ENCODE measurements at places on chromosomes 3 and 15.

- DNase-seq: no peak
These were observed 160.6 kb upstream of the ARHGEF26 start for GRCh38 chr3:153960458-153961074.

- DNase-seq: no peak
These were observed 112.9 kb upstream of the ARHGEF3 start for GRCh38 chr3:56914646-56915045.

- DNase-seq: peak; percentile 13
These were observed 55.5 kb downstream of the ST6GAL1 start for GRCh38 chr3:186985661-186986364.

DNA sequence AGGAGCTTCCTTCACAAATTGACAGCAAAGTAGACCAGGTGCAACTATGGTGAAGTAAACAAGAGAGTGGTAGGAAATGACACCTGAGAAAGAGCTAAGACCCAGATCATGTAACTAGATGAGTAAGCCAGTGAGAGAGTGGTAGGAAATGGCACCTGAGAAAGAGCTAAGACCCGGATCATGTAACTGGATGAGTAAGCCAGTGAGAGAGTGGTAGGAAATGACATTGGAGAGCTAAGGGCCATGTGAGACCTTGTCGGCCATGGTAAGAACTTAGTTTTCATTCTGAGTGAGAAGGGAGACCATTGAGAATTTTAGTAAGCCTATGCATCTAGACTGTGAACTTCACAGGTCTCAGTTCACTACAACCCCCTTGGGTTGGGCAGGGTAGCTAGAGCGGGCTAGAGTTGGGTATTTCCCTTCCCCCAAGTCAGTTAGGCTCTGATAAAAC is 5.4 kb upstream of the SENP7 start:
- peak; percentile 86 for DNase-seq

DNA sequence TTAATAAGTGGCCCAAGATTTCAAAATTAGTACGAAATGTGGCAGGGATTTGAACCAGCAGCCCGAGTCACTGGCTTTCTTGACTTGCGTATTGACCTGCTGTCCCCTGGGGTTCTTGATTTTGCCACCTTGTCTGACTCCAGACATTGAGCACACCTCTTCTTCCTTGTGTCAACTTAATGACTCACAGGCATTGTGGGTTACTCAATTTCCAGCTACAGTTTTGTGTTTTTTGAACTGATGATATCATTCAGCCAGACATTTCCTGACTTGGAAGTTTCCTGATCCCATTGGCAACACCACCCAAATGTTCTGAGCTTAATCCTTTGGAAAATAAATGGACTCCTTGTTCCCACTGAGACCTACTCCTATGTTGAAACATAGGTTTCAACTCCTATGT is 64.2 kb downstream of the MOBP start:
- no peak for DNase-seq

DNA sequence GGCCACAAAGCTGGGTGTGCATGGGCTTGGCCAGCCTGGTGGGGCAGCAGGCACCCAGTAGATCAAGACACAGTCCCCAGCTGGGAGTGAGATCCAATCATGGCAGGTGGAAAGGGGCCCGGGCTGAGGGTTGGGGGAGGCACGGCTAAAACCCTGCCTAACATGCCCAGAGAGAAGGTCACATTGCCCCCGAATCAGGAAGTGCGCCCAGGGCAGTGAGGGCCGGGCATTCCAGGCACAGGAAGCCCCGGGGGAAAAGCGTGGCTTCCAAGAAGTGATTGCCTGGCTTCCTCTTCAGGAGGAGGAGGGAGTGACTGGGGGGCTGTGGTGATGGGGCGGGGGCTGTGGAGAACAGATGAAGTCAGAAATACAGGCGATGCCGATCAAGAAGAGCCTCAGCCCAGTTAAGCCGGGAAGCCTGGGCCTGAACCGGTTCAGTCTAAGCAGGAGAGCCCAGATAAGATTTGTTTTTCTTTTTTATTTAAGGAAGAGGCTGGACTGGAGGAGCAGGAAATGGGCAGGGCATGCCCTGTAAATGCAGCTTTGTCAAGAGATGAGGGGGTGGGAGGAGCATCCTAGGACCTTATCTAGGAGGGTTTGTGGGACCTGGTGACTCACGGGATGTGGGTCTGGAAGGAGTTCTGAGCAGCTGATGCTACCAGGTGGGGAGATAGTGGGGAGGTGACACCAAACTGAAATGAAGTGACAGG is 83.9 kb downstream of the CHSY1 start:
- DNase-seq: peak; percentile 47

DNA sequence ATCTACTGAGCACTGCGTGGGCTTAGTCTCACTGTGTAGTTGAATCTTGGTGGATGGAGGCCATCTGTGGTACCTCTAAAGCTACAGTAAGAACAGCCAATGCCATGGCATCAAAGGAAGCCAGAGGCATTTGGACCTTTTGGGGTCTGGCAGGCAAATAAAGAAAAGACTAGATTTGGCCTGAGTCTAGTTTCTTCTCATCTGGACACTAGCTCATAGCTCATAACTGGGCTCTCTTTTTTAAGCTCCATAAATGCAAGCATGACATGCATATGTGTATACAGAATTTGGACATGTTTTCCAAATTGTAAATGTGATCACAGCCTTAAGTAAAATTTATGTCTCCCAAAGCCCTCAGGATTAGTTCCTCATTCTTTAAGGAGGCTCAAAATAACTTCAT is 107.5 kb downstream of the CNTN6 start:
- no peak for DNase-seq

- DNase-seq: no peak
These were observed 755 bp downstream of the PARP15 start for GRCh38 chr3:122578069-122578740.

- DNase-seq: no peak
These were observed 15.7 kb downstream of the RBSN start for GRCh38 chr3:15083252-15083651.

DNA sequence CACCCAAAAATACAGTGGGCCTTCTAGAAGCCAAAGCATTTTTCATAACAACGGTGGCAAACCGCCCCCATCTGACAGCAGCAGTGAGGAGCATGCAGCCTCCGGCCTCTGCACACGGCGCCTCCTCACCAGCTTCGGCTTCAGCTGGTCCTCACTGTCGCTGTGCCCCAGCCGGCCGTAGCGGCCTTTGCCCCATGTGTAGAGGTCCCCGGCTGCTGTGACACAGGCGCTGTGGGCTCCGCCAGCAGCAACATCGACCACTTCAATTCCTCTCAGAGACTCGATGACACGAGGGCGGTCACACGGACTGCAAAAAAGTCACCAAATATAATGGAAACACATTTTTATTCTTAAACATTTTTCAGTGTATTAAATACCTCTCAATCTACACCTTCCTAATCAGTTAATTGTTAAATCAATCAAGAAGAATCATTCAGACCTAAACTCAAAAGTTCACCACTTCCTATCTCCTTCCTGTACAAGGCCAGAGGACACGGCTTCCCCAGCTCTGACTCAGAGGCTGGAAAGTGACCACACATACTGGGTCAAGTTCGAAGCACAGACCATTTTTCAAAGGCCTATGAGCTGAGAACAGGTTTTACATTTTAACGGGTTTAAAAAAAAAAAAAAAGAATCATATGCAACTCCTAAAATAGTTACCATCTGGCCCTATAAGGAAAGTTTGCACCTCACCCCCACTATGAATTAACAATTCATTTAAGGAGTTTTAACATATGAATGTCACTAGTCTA is 33.6 kb upstream of the OCA2 start:
- DNase-seq: no peak

DNA sequence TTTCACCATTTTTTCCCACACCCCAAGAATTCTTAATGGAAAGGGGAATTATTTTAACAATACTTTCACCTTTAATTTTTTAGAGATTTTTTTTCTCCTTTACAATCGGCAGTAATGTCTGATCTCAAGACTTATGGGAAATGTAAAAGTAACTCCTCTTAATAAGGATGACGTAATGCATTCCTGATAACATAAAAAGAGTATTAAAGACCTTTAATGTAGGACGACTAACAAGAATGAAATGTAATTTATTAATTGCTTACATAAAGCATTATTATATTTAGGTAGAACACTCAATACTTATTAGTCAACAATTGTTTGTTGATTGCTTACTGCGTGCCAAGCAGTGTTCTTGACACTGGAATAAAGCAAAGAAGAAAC is 416.8 kb upstream of the NAALADL2 start:
- DNase-seq: no peak

DNA sequence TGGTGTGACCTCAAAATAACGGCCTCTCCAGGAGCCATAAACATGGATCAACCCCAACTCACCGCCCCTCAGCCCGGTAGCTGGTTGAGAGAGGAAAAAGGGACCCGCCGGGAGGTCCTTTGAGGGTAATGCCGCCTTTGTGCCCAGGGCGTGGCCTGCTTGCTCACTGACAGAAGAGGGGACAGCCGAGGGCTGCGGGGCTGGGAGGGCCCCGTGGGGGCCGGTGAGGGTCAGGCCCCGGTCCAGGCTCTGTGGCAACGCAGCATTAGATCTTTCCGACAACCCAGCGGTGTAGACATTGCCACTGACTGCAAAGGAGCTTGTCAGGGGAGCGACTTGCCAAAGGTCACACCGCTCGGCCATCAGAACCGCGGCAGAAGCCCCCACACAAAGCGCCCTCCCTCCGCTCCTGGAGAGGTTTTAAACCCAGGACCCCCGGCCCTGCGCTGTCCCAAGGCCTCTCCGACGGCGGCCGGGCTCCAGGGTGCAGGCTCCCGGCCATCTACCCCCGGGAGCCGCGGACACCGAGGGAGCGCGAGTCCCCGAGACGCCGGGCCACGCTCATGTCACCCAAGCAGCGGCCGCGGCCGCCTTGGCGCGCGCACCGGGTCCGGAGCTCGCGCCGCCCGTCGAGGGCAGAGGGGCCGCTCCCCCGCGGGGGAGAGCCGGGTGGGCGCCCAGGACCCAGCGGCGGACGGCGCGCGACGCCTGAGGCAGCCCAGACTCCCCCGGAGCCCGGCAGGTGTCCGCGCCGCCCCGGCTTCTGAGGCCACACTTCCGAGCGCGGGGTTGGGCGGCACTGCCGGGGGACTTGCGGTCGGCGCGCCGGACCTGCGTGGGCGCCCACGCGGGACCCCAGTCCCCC is 975 bp downstream of the PCSK6 start:
- DNase-seq: no peak

- DNase-seq: no peak
These were observed 464.9 kb downstream of the MFSD1 start for GRCh38 chr3:159266779-159267178.

DNA sequence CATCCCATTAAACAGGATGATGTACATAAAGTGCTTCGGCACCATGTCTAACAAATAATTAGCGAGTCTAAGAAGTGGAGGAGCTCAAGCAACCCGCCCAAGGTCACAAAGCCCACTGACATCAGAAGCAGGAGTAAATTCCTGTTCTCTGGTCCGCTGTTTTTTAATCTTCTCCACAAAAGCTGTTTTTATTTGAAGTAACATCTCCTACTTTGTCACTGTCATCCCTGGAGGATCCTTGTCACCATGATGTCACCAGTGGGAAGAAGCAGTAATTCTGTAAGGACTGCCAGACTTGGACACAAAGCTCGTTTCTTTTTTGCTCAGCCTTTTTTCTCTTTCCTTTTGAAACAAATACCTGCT is 216.2 kb downstream of the STT3B start:
- no peak for DNase-seq

- no peak for DNase-seq
These were observed 52.2 kb downstream of the AQP9 start for GRCh38 chr15:58190419-58190818.

GRCh38 chr3:58039601-58040000 is 31.4 kb downstream of the FLNB start:
- DNase-seq: no peak

GRCh38 chr3:147409143-147410115 is at the start of gene ZIC1:
Gene ZIC1, plus strand, starts transcription at chr3:147409365. Its CDS starts 748 bp downstream, at chr3:147410113.
- no peak for DNase-seq

DNA sequence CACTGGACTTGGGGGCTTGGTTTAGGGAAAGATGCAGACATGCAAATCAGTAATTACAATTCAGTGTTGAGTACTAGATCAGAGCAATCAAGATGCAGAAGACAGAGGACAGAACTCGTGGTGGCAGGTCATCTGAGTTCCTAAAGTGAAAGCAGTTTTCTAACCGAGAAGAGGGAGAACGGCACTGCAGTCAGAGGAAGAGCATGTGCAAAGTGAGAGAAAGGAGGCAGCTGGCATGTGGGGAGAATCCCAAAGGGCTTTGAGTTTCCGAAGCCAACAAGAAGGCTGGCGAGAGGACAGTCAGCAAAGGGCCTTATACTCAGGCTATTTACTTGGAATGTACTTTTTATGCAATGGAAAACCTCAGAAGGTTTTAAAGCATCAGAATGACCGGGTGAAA is 87.0 kb downstream of the ANP32A start:
- no peak for DNase-seq
